Astrocyte of the hippocampus (primary cell): ENCODE measurements at places on chromosomes 4 and X.

- DNase-seq = peak; percentile 57
These were observed 128.7 kb downstream of the MSL3 start for GRCh38 chrX:11886745-11887144.

DNA sequence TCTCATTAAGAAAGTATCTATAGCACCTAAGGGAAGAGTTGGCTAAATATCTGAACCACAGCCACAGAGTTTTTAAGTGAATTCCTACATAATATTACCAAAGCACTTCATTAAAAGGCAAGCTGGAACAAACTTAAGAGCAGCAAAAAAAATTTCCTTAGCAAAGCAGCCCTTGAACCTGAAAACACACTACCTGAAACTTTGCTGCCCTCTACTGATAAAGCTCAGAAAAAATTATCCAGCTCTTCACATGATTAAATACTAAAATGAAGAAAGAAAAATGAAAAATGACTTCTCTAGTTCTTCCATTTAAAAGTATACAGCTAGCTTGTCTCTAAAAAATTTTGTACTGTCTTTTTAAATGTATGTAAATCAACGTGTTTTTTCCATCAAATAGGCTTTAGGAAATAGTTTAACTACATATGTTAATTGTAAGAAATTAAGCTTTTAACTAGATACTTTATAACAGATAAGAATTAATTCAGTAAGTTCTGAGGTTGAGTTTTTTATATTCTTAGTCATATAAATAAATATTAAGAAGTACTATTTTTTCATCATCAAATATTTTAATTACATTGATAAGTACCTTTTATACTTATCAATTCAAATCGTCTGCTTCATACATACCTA, 156.1 kb downstream of the STPG2 start:
- peak; percentile 64 for DNase-seq

DNA sequence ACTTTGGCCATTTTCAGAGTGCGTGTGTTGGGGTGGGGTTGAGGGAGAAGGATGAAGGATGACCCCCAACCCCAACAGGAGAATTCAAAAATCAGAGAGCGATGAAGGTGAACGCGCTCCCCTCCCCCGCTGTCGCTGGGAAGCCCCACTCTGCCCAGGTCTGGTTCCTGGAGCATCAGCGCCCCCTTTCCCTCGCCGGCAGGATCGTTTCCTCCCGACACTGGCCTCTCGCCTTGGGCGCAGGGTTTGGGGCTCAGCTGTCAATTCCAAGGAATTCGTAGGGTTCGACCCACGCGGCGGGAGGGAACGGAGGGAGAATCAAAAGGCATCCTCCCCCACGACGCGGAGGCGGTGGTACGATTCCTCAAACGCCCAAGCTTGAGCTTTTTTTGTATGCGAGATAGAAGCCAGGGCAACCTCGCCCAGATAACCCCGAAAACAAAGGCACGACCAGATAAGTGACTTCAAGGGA, 1.0 kb upstream of the PDGFRA start:
- DNase-seq = peak; percentile 93

DNA sequence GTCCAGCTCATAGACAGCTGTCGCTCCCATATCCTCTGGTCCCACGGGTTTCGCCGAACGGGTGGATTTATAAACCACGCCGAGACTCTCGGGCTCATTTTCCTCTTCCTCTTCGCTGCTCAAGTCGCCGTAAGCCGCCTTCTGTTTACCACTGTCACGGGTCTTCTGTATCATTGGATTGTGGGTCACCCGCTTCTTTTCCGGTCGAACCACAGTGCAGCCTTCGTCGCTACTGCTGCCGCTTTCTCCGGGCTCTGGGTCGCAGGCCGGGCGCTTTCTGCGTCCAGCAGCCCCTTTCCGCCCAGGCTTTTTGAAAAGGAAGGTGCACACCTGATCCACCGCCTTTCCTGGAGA, 311 bp downstream of the RNF113A start:
- DNase-seq = no peak

GRCh38 chr4:189048119-189048518, 892.6 kb upstream of the FRG1 start:
- DNase-seq = no peak

DNA sequence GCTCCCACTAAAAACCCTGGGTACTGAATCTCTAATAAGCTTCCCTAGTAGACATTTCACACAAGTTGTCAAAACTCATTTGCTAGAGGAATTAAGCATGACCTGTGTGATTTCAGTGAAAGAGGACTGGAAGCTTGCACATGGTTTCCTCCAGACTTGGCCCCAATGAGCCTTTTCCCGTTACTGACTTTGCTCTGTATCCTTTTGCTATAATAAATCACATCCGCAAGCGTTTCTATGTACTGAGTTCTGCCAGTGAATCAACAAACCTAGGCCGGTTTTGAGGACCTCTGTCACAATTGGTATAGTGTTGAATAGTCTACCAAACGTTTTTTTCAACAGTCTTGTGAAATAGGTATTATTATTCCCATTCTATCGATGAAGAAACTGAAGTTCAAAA, 8.2 kb downstream of the ATP11C start:
- no peak for DNase-seq

GRCh38 chr4:156439576-156440200, 486.0 kb upstream of the CTSO start:
- DNase-seq = no peak

GRCh38 chr4:118271788-118272187, 81.0 kb downstream of the PRSS12 start:
- DNase-seq = no peak

- no peak for DNase-seq
These were observed 3.2 kb downstream of the THAP9 start for GRCh38 chr4:82903737-82904136.
